ENCODE measurements at places on chromosomes 4 and X.

DNA sequence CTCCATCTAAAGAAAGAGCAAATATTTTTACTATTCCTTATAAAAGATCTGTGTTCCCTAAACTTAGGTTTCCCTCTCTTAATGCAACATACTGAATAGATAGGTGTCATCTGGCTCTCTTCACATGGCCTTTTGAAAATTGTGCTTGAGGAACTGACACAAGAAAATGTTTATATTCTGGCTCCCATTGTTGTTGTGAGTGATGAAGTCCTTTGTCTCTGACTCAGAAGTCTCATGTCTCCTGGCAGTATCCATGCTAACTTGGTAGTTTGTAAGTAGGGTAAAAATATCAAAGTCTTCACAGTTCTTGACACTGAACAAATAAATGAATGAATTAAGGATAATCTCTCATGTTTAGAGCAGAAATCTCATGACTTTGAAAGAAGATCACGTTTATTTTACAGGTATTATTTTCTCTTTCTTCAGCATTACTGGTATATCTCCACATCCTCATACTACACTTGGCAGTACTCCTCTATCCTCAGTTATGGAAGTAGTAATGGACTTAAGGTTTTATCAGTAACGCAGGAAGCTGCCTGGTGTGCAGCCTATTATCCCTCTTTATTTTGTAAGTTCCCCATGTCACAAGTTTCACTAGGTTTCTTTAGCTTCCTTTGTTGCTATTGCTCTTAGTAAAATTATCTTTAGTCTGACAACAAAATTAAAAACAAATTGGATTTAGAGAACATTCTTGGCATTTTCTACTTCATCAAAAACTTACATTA lies 14.2 kb upstream of the PABPC4L start:
- DNase-seq: no peak

DNA sequence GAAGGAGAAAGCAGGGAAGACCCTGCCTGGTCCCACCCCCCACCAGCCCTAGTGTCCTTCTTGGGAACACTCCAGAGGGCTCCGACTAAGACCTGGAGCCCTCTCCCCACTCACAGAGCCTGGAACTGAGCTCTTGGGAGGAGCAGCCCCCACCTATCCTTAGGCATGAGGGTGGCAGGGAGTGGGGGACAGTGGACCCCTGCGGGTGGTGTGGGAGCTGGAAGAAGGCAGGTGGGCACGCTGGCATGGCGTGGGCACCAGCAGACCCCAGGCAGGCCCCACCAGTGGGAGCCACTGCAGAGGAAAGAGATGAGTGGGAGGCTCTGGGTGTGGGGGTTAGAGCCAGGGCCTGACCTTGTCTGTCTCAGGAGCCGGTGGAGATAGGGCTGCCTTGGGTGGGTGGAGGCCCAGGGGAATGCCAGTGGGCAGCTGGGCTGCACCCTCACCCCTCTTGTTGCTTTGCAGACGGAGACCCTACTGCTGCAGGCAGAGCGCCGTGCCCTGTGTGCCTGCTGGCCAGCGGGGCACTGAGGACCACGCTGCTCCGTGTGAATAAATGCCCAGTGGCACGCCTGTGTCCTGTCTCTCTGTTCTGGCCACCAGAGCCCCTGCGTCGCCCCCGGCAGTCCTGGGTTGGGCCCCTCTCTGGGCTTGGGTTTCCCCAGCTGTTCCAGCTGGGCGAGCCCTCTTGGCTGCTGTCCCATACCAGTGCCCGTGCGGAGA lies 15.6 kb upstream of the NAT8L start:
- no peak for DNase-seq

DNA sequence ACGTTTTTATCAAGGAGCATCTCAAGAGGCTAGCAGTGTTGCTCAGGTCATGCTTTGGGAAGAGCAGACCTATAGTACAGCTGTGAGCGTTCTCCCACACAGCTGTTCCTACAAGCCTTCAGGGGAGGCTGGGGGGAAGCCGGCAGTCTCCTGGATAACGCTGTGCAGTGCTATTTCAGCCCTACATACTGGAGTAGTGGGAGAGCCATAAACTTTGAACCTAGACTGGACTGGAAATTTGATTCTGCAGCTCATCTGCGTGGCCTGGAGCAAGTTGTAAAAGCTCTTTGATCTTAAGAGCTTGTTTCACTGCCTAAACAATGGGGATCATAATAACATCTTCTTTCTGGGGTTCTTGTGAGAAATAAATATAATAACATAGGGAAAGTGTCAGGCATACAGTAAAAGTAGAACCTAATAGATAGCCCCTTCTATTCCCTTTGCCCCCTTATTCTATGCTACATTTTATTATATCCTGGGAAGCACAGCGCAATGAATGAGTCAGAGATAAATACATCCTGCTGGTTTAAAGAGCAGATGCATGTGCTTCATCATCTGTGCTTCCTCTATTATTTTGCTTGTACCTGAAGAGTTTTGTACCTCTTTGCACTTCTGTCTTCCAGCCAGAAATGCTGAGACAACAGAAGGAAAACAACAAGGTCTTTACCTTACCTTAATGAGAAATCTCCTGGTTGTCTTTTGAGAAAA lies 14.7 kb upstream of the AMBN start:
- no peak for DNase-seq

DNA sequence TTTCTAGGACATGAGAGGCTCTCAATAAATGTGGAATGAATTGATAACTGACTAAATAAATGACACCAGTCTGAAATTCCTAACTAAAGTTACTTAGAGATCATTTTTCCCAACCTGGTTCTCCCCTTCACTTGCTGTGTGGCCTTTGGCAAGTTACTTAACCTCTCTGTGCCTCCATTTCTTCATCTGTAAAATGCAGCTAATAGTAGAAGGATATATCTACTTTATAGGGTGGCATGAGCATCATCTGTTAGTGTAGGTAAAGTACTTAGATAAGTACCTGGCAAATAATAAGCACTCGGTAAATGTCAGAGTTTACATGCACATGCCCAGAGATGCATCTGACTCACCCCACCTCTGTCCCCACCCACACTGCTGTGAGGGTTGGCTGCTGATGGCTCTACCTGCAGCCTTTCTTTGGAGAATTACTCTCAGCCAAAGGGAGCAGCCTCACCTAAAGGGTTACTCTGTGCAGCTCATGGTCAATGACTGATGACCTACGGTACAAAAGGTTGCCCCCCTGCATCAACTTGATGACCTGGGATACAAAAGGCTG lies 139.3 kb downstream of the CHIC2 start:
- no peak for DNase-seq

DNA sequence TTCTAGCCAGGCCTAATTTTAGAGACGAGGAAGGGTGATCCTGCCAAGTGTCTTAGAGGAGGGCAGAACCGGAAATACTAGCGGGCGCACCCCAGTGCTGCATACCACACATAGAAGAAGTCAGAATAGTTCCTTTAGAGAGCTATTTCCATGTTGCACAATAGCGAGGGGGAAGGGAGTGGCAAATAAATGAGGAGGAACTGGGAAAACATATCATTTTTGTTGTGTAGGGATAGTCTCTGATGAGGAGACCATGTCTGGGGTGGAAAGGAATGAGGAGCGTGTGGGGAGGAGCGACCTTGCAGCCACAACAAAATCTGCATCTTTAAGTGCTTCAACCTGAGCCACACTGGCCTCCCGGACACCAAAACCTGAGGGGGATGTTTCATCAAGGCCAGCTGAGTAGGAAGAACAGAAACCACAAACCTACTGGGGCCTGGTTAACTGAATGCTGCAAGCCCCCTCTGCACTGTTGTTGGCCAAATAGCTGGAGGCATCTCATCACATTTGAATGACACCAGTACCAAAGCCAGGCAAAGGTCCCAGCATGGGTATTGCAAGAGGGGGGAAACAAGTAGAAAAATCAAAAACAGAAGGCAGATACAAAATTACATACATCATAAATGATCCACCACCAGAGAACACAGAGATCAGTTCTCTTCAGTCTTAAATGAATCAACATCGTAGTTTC lies 26.7 kb upstream of the C1QTNF7 start:
- DNase-seq: peak; percentile 23

GRCh38 chr4:170736710-170737109 lies 647.0 kb upstream of the AADAT start:
- DNase-seq: no peak

DNA sequence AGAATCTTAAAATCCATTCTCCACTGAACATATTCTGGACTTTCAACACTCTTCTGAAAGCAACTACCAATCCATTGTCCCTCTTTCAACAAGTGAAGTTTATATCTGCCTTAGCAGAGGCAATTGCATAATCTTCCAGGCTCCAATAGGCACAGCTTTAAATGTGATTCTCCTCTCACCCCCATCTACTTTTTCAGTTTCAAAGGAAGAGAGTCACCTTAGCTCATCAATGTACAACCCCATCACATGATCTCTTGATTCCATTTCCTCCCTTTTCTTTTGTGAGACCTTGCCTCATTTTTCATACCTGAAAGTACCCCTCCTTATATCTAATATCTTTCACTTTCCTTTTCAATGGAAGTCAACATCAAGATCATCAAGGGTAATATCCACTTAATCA lies 921.7 kb upstream of the EPHA5 start:
- no peak for DNase-seq

GRCh38 chr4:25759101-25759500 lies 103.5 kb downstream of the SLC34A2 start:
- no peak for DNase-seq

All from activated T-helper 2 cell treated with anti-CD3 and anti-CD28 coated beads, Interferon-gamma antibody, Interleukin-2, Interleukin-4, amounts not matched to agents 10 μg/mL and 5 μg/mL and 100 μg/mL, durations not matched to agents 14 hours and 24 hours and 36 hours (primary cell).